ENCODE measurements at places on chromosomes 11 and 22.
A peak's percentile ranks its signal among the peaks of the same experiment; 100 is the strongest.

DNA sequence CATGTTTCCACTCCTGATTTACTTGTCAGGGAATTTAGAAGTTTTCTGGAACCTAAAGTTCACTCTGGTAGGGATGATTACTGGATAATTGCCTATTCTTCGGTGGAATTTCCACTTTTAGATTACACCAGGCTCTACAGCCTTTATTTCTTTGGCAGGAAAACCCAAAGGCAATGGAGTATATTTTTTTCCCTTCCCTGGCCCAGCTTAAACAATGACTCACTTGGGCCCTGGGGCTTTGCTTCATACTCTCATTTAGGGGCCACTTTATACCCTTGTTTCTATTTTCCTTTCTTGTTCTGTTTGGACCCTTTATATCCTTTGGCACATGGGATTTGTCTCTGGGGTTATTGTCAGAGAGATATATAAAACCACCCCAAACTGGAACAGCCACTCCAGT is 114.7 kb downstream of the CSTPP1 start:
- DNase-seq: no peak

DNA sequence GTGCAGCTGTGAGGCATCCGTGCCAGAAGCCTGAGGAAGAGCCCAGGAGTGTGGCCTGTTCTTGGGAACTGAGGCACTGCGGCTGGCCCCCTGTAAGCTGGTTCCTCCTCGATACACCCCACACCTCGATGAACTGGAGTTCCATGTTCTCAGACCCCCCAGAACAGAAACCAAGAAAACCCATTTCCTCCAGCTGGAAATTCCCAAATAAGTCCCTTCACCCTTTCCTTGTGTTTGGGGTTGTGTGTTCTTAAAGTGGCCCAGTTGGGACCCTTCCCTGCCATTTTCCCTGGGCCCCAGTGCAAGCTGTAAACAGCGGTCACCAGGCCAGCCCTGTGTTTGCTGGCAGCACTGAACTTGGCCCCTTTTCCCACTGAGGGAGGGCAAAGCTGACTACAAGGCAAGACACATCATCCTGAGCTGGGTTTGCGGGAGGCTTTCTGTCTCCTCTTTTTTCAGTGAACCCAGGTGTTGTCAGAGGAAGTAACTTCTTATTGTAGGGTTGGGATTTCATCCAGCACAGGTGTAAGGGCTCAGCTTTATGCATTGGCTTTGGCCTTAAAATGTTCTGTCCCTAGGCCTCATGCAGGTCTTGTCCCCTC is 60.1 kb upstream of the MPEG1 start:
- DNase-seq: no peak

DNA sequence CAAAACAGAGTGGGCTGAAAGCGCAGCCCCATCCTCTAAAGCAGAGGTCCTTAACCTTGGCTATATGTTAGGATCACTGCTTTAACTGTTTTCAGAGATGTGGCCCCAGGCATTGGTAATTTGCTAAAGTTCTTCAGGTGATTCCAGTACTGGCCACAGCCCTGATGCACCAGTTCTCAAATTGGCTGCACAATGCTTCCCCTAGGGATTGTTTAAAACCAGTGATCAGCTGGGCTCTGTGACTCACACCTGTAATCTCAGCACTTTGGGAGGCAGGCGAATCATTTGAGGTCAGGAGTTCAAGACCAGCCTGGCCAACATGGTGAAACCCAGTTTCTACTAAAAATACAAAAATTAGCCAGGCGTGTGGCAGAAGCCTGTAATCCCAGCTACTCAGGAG is 8.4 kb upstream of the IRAG1 start:
- no peak for DNase-seq

GRCh38 chr11:34986883-34987520 is 70.6 kb downstream of the PDHX start:
- DNase-seq: no peak

DNA sequence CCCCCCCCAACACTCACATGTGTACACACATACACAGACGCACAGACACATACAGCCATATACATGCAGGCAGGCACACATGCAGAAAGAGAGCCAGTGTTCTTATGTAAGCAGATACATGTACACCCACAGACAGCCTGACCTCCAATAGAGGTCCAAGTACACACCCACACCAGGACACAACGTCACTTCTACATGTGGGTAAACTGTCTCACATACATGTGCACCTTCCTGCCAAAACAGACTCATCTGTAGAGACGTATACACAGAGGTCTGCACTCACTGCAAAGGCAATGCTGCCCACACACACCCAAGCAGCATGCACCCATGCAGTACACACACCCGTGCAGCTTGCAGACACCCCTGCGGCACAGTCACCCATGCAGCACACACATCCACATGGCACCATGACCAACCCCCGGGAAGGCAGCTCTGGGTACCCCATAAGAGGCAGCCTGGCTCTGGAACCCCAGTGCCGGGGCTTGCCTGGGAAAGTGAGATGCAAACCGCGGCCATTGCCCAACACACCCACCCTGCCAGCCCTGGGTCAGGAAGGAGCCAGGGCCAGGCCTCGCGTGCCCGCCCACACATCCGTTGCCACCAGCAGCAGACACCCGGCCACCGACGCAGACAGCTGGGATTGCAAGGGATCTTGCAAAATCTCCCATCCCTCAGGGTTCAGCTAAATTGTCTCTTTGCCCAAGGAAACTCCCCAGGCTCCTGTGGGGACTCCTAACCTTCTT is 10.1 kb downstream of the CASTOR1 start:
- DNase-seq: no peak

GRCh38 chr11:16902182-16902581 is 112.0 kb downstream of the PLEKHA7 start:
- DNase-seq: peak; percentile 43

DNA sequence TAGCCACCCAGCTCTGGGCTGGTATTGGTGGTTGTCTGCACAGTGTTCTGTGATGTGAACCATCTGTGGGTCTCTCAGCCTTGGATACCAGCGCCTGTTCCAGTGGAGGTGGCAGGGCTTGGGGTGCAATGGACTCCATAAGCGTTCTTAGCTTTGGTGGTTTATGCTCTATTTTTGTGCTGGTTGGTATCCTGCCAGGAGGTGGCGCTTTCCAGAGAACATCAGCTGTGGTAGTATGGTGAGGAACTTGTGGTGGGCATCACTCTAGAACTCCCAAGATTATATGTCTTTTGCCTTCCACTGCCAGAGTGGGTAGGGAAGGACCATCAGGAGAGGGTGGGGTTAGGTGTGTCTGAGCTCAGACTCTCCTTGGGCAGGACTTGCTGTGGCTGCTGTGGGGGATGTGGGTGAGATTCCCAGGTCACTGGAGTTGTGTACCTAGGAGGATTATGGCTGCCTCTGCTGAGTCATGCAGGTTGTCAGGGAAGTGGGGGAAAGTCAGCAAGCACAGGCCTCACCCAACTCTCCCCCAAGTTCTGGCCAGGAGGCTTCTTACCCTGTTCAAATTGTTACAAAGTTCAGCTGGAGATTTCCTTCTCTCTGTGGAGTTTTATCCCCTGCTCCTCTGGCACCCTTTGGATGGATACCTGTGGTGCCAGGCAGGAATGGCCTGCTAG is 47.2 kb downstream of the MRGPRX2 start:
- no peak for DNase-seq

DNA sequence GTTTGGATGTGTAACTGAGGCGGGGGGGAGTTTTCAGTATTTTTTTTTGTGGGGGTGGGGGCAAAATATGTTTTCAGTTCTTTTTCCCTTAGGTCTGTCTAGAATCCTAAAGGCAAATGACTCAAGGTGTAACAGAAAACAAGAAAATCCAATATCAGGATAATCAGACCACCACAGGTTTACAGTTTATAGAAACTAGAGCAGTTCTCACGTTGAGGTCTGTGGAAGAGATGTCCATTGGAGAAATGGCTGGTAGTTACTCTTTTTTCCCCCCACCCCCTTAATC is 2.3 kb downstream of the MALAT1 start:
- DNase-seq: no peak

DNA sequence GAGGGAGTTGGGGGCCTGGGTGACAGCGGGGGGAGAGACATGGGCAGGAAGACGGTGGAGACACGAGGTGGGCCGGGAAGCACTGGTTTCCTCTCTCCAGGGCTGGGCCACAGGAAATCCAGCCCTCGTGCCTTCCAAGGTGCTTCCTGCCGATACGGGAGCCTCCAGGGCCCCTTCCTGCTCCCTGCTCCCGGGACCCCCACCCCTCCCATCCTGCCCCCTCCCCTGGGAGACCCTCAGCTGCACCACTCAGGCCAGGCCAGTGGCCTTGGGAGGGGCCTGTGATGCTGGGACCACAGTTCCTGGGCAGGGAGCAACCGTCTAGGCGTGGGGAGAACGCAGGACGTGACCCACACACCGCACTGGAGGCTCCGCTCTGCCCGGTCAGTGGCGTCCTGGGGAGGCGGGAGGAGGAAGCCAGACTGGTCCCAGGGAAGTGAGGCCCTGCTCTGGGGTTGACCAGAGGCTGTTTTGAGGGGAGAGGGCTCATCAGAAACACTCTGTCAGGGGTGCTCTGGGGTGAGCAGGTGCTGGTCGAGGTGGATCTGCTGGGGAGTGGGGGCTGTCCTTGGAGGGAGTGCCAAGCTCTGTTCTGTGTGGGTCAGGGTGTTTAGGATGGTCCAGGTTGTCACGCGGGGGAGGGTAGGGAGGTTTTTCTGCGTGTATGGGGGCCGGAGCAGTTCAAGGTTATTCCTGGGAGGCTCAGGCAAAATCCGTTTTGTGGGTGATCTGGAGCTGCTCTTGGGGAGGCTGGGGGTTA is at the start of gene SHANK3:
Gene SHANK3 (plus strand): TSS at position 353 of the 760 bp plus-strand sequence.
- no peak for DNase-seq
